AML-193 (cell line): ENCODE measurements at places on chromosomes 2 and 18.

DNA sequence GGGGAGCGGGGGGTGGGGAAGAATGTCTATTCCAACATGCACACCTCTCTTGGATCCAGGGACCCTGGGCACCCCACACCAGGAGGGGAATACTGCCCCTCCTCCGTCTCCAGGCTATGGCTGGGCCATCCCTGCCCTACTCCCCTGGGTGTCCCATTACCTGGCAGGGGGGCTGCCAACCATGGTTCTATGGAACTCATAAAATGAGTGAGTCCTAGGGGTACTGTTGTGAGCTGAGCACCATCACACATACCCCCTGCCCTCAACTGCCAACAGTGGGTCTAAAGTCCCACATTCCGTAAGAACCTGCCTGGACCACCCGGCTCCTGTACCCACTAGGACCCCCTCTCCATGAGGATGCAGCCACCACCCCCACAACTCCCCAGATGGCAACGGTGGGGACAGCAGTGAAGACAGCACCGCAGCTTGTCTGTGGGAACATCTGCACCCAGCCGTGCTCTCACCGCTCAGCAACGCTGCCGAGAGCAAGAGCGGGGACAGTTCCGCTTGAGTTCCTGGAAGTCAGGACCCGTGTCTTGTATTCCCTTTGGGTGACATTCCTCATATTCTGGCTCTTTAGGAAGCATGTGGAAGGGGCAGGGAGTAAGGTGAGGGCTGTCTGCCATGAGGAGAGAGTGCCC lies 41.5 kb downstream of the BIN1 start:
- no peak for DNase-seq

- no peak for DNase-seq
Observed at GRCh38 chr2:68935471-68935870, 17.2 kb downstream of the GKN2 start.

DNA sequence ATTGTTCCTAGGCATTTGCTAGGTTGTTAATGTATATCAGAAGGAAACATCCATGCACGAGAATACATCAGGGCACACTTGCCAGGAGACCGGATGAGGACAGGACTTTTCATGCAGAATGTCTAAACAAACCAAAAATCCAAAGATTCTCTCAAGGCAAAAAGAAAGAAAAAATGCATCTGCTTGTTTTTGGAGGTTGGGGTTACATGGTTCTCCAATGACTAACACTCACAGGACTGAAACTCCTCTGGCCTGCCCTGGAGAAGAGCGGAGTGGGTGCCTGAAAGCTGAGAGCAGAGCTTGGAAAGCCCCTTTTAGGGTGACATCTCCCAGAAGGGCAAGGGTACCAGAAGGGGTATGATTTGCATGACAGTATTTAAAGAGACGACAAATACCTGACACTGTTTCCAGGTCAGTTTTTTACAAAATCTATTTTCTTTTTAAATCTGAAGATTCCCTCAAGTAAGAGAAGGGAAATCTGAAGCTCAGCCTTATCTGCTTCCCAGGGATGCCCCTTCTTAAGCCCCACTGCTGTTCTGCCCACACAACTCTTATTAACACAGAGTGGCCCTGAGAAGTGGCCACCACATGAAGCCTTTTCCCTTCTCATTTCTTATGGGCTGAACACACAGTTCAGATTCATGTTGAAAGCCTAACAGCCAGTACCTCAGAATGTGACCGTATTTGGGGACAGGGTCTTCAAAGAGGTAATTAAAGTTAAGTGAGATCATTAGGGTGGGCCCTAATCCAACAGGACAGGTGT lies 216.4 kb downstream of the STK39 start:
- DNase-seq = no peak

DNA sequence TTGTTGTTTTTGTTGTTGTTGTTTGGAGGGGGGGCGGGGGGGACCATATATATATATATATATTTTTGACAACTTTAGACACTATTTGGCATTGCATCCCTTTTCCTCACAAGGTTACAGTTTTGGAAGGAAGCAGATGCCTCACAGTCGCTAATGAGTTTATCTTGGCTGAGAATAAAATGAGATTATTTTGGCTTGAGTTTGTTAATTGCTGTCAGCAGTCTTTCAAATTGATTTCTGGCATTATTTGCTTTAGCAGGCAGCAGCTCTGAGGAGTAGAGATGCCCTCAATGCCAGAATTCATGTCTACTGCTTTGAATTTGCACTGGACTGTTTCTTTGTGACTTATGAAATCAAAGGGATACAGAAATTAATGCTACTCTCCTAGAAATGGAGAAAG lies 595.2 kb upstream of the HNMT start:
- DNase-seq = no peak

GRCh38 chr18:44080054-44080453 lies 600.6 kb upstream of the SETBP1 start:
- DNase-seq = no peak

DNA sequence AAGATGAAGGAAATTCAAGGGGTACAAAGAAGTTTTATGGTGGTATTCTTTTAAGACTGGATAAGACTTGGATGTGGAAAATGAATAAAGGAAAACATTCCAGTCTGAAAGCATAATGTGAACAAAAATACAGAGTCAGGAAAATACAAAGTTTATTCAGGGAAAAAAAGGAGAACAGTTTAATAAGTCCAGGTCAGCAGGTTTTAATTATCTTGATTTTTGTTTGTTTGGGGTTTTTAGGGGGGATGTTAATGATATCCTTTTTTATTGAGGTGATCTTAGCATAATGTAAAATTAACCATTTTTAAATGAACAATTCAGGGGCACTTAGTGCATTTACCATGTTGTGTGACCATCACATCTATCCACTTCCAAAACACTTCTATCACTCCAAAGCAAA lies 80.6 kb downstream of the NBAS start:
- no peak for DNase-seq

DNA sequence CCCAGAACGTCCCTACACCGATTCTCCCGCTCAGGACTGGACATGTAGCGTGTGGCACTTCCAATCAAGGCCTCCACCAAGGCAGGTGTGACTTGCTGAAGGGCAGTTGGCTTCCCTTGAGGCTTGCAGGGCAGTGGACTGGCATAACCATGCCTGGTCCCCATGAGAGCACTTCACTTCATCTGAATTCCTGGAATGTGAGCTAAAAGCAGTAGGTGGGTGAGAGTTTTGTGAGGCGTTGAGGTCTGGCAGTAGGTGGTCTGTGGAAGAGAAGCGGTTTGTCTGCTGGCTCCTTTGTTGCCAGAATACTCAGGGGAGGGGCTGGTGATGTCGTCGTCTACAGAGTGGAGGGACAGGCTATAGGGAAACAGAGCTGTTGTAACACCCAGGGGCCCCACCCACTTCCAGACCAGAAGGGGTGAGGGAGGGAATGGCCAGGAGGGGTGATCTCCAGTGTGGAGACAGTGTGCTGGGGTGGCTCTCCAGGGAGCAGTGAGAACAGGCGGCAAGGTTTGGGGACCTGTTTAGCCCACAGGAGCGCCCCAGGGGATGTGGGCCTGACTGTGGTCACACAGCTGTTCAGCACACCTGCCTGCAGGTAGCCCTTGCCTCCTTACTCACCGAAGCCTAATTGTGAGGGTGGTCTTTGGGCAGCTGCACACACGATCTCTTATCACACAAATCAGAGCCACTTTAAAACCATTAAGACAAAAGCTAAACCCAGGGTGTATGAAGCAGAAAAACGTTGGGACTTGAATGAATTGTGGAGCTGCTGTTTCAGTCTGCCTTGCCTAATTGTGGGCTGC lies 21.5 kb upstream of the ALKAL2 start:
- no peak for DNase-seq

DNA sequence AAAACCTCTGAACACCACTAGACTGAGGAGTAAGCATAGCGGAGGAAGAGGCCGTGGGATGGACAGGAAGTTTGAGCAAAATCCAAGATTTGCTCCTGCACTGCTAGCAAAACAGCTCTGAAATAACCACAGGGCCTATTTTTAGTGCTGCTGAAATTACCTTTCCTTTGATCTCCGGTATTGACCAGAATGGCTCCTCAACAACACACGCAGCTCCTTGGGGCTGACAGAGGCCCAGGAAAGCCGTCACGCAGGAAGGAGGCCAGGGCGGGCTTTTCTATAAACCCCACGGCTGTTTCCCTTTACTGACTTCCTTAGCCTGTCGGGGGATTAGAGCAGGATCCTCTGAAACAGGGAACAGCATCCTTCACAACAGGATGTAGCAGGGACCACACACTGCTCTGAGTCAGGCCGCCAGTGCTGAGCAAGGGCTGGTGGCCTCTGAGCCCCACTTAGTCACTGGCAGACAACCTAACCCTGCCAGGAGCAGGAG lies 80.8 kb upstream of the LCLAT1 start:
- DNase-seq = no peak

GRCh38 chr2:216557413-216557812 lies 58.8 kb downstream of the RPL37A start:
- no peak for DNase-seq

GRCh38 chr18:47077111-47077510 lies 41.7 kb upstream of the ELOA2 start:
- DNase-seq = no peak

DNA sequence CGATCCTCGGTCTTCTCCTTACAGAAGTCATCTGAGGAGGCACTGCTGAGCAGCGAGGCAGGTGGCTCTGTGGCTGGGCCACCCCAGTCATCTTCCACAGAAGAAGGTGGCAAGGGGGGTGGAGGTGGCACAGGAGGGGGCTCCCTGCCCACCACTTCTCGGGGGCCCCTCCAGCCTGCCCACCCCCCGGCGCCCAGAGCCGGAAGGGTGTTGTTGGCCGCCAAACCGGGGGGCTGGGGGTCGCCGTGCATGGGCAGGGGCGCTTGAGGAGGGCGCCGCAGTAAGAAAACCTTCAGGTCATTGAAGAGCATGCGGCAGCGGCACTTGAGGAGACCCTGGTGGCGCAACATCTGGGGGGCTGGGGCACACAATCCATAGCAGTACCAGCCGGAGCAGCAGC lies 2.5 kb downstream of the MARCHF4 start:
- no peak for DNase-seq

DNA sequence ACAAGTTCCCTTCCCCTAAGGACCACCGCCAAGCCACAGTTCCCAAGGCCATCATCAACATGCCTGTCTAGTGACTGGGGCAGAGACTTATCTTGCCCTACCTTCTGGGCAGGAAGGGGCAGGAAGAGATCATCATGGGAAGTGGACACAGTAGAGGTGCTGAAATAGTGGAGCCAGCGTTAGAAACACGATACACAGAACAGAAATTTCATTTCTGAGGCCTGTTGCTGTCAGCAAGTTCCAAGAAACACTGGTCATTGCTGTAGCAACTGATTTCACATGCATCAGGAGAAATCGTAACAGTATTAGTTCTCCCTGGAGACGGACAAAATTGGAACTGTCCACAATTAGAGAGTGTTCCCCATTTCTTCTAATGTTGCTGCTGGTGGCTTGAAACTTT lies 83.0 kb downstream of the COLEC12 start:
- DNase-seq = no peak

DNA sequence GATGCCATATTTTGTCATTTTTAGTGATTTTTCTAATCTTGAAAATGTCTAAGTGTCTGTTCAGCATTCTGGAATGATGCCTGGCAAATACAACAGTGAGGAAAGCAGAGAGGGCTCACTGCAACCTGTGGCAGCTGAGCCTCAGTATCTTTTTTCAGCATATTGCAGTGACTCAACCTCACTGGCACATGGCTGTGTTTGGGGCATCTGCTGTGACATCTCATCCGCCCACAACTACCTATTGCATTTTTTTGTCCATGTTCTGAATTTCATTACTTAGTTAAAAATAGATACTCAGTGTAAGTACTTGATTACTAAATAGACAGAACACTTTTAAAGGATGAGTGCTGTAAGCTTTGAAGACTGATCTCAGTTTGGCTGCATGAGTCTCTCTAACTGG lies 10.7 kb downstream of the BABAM2 start:
- DNase-seq = no peak

DNA sequence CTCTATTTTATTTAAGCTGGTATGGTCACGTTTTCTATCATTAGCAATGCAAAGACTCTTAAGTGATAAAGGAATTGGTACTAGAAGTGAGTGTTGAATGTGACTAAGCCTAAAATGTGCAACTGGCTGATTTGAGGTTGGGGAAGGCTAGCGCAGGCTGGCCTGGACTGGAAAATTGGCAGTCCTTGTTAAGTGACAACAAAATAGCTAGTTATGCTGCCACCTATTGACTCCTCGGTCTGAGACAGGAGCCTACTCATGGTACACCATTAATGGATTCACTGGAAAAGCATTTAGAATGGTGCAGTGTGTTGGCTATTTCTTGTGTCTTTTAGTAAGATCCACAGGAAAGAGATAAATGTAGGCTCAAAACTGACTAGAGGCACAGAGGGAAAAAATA lies 5.7 kb upstream of the WIPF1 start:
- DNase-seq = peak; percentile 46

DNA sequence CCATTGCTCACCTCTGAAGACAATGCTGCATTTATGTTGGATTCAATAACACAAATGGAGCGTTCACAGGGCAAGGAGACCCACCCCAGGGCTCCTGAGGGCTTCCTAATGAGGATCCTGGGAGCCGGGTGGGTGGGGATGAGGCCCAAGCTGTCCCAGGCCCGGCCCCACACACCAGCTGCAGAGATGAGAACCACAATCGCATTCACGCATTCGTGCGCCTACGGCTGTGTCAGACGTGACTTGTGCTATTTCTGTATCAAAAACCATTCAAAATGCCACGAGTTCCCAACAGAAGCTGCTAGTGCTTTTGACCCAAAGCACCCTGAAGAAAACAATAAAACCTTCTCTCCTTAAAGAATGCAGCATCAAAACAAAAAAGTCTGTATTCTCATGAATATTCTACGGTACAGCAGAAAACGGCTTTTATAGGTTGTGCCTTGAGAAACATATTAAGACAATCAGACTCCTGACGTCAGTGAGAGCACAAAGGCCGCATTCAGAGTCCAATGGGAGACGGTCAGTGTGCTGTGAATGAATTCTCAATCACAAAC lies 205.4 kb downstream of the HDAC4 start:
- no peak for DNase-seq

- no peak for DNase-seq
Observed at GRCh38 chr2:191128172-191128910, 22.5 kb downstream of the STAT4 start.

DNA sequence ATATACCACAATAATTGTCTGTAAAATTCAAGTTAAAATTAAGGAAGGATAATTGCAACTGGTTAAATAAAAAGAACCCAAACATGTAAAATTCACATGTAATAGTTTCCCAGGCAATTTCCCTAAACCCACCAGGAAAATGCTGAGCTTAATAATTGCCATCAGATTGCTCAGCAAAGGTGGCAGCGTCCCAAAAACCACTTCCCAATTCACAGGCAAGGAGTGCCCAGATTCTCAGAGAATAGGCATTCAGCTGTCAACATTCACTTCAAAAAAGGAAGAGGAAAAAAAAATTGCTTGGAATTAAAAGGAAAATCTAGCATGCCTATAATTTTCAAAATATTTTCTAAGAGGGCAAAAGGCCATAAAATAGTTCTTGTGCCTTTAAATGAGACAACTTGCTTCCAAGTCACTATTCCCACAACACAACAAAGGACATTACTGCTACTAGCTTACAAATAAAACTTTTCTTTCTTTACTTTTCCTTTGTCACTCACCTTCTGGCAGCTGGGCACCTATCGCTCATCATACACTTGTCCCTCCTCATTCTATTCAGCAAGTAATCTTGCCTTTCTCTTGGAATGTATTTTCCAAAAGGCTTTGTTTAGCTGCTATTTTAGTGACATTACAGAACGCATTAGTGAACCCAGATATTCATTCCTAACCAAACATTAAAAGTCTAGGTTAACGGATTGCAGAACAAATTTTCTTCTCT lies 15.2 kb downstream of the SRBD1 start:
- DNase-seq = no peak
